ENCODE measurements at places on chromosomes 16 and 17.
A peak's percentile ranks its signal among the peaks of the same experiment; 100 is the strongest.

- peak; percentile 75 for DNase-seq
These were observed 4.8 kb downstream of the IL4R start for GRCh38 chr16:27318392-27319256.

DNA sequence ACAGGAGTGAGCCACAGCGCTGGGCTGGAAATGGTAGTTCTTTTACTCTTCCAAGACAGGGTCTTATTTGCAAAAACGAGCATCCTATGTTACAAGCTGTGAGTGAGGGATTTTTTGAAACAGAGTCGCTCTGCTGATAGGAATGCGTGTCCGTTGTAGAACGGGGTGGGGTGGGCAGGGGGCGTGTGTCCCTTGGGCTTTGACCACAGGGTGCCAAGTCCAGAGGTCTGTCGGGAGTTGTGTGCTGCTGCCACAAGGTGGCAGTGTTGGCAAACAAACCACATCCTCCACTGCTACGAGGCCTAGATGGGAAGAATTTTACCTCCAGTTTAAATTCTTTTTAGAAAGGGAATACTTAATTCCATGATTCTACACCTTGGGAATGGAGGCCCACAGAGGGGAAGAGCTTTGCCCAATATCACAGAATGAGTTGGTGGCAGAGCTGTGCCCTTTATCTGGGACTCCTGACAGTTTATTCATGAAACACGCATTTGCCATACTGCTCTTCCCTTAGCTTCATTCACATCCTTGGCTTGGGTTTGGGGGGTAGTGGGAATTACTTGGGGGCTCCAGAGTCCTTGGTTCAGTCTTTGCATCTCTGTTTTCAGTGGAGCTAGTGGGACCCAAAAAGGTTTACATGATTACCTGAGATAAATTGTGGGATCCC is 30.6 kb upstream of the ETV4 start:
- peak; percentile 84 for DNase-seq

DNA sequence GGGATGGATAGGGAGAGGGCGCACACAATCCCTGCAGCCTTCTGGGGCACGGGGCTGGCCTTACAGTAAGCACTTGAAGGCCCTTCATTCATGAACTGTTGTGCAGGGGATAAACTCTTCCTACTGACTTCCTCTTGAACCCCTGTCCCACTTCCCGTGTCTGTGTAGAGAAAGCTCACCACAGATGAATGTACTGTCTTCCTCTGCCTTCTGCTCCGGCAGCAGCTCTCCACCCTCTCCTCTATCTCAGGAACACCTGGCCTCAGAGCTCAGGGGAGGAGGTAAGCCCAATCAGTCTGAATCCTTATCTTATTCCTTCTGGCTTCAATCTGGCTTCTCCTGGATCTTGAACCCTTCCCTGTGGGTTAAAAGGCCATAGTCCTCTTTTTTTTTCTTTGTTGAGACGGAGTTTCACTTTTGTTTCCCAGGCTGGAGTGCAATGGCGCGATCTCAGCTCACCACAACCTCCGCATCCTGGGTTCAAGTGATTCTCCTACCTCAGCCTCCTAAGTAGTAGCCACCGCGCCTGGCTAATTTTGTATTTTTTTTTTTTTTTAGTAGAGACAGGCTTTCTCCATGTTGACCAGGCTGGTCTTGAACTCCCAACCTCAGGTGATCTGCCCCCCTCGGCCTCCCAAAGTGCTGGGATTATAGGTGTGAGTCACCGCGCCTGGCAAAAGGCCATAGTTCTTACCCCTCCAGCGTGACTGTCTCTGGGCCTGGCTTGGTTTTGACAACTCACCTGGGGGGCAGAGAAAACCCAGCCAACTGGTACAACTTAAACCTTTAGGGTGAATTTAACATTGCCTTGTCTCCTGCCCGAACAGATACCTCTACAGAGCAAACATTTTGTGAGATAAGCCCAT is 7.2 kb upstream of the SLC52A1 start:
- DNase-seq = no peak

DNA sequence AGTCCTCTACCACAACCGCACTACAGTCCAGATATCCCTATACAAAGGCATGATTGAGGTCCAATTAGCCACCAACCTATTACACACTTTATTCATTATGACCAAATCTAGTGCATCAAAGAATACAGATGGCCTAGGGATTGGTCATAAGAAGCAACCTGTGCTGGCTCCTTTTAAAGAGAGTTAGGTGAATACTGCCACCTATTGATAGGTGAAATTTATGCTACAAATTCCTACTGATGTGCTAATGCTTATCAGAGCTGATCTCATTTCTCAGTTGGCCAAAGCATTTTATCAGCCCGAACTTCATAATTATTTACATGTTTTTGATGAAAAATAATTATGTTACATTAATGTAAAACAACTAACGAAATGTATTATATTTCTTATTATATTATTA is 166.3 kb downstream of the ANKFN1 start:
- DNase-seq = peak; percentile 42
